ENCODE measurements at places on chromosomes 12 and 14.

GRCh38 chr12:12686925-12687324 lies 9.1 kb downstream of the GPR19 start:
- DNase-seq: no peak

DNA sequence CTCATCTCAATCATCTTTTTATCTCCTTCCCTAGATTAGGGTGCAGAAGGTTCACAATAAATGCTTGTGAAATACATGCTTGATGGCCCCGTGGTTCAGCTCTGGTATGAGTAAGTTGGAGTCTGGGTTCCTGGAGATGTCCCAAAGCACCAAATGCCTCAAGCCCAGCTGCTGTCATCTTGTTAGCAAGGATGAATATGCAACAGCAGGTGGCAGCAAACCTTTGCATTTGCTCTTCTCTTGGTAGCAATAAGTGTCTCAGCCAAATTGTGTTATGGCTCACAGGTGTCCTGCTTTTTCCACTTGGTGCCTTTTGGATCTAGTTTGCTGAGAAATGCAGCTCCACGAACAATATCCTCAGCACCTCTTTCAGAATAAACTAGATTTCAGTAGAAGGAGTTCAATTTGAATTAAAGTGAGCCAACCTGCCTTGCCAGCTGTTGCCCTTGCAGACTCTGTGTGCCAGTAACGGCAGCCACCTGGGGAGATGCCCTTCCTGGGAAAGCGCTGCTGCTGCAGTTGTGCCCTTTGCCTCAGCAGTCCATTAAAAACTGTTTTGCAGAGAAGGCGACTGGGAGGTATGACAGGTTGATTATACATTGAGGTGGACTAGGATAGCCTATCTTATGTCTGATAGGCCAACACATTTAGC lies 417.3 kb downstream of the SNAPC1 start:
- peak; percentile 41 for DNase-seq

DNA sequence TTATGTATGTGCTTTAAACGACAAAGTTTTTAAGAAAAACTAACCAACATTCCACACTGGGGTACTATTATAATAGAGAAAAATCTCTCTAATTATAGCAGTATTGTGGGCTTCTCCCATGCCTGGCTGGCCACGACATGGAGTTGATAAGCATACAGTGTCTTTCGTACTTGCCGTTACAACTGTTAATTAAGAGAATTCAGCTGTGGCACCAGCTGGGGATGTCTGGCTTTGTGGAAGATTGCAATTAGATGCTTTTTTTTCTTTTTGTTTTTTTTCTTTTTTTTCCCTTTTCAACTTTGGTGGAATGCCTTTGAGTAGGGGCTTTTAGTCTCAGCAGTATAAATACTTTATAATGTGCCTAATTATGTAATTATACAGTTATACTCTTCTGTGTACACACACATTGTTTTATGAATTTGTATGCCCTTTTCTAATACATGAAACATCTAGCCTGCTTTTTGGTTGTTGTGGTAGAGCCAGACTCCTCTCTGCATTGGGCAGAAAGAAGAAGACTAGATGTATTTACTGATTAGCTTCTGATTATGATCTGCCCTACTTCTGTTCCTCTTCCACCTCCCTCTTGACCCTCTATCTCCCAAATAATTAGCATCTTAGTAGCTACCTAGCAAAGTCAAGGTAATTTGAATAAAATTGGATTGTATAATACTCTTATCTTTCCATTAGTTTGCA lies 76.4 kb downstream of the SUSD6 start:
- no peak for DNase-seq

DNA sequence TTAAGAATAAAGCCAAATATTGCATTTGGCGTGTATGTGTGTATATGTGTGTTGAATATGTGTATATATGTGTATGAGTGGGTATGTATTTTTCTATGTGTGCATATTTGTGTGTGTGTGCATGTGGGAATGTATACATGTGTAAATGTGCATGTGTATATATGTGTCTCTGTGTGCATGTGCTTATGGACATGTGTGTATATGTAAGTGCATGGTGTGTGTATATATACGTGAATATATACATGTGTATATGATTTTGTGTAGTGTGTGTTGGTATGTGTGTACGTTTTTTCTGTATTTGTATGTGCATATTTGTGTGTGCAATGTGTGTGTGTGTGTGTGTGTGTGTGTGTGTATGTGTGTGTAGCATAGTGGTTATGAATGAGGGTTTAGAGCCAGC lies 1021.0 kb downstream of the AACS start:
- DNase-seq: no peak

DNA sequence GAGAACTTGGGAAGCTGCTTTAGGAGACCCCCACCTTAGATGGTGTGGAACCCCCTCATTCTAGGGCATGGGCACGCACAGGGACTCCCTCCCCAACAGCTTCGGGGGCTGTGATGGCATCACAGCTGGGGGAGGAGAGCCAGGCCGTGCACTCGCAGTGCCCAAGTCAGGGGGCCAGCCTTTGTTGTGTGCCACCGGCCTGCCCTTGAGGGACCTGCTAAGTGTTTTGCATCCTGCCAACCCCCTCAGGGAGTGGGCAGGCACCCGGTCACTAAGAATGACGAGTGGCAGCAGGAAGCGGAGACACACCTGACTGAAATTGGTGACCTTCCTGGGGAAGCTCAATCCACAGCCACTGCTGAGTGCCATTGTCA lies 334.9 kb upstream of the SFSWAP start:
- no peak for DNase-seq

DNA sequence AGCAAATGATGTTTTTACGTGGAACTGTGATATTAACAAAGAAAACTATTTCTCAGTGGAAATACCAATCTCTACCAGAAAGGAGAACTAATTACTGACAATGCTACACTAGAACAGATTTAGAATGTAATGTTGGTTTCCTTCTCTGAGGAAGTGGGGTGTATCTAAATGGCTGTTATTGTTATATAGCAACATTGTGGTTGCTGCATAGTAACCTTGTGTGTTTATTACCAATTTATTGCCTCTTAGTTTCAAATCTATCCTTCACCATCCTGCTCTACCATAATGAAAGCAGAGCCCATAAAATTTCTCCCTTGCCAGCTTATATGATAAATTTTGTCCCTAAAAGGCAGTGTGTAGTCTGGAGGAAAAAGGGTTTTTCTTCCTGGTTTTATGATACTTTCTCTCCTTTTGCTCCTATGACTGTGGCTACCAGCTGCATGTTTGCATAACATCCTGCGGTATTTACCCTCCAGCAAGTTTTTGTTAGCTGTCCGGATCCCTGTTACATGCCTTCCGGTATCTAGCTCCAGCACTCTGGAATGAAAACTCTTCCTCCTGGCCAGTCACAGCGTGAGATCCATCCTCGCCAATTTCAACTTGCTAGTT lies 5.7 kb upstream of the KLRK1 start:
- DNase-seq: no peak

- DNase-seq: no peak
Measured at GRCh38 chr12:125373375-125373774, 308.1 kb downstream of the AACS start.

DNA sequence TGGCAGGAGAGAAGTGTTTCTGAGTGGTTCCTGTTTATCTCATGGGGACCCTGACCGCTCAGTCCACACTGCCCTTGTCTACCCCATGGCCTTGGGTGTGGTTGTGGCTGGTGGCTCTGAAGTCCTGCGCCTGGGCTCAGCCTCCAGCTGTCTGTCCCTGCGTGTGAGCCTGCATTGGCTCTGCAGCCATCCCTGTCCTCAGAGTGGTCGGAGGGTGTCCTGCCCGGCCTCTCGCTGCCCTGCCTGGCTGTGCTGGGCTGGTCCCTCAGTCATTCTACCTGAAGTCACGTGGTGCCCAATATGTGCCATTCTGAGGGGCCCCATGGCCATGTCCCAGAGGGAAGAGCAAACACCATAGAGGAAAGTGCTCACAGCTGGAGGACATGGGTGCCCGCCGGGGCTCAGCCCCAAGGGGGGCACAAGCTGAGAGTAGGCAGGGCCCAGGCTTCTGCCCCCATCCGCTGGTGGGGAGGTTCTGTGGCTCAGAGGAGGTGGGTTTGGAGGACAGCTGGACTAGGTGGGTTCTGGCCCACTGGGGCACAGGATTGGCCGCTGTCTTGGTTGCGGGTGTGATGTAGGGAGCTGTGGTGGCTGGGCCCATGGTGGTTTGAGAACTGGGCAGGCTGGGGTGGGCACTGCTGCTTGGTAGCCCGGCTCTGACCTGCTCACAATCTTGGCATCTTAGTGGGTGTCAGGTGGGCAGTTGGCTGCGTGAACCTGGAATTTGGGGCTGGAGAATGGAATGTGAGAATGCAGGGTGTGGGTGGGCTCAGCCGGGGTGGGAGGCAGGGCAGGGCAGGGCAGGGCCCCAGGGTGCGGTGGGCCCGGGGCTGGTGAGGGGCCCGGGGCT lies 11.6 kb downstream of the TEDC1 start:
- DNase-seq: no peak

DNA sequence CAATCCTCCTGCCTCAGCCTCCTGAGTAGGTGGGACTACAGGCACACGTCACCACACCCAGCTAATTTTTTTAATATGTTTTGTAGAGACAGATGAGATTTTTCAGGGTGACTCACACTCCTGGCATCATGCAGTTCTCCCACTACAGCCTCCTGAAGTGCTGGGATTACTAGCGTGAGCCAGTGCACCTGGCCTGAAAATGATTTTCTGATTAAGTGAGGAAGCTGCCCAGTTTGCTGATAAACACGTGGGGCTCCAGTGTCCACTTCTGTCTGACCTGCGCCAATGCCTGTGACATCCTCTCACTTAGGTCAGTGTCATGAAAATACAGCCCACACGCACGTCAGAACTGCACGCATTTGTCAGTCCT lies 37.0 kb upstream of the SFSWAP start:
- DNase-seq: no peak

GRCh38 chr12:64701283-64701682 lies 57.9 kb downstream of the GNS start:
- DNase-seq: no peak

DNA sequence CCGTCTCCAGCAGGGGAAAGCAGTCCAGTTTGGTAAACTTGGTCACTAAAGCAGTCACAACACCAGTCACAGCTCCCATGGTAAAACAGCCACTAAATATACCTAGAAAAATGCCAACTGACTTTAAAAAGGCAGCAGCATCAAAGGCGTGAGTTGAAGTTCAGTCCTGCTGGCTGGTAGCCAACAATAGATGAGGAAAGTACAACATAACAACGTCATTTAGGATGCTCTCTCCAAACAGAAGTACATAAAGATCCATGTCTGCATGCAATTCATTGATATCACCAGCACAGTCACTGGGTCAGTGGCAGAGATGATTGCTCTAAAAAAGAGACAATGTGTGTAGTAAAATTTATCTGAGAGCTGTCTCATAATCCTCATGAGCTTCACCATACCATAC lies 59.3 kb upstream of the TMPO start:
- DNase-seq: no peak
